Lung microvascular endothelial cell (primary cell): ENCODE measurements at places on chromosomes 7 and 10. TPM values are rescaled to one million over a fixed set of nuclear protein-coding genes. Genes with fewer than 3 reads are reported as not detected.

DNA sequence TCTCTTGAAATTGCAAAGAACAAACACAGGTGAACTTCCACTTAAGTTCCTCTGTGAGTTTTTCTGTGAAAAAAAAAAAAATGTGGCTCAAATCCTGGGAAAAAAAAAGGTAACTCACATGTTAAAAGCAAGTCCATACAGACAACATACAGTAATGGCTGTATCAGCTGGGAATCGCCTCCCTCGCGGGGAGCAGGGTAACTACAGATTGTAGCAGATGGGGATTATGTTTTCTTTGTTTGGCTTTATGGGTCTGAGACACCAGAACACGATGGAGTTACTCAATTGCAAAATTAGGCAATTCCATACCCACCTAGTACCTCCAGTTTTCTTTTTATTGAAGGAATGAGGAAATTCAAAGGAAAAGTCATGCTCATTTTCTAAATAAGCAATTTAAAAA lies 42.3 kb downstream of the FEZF1 start:
- DNase-seq, result no peak

DNA sequence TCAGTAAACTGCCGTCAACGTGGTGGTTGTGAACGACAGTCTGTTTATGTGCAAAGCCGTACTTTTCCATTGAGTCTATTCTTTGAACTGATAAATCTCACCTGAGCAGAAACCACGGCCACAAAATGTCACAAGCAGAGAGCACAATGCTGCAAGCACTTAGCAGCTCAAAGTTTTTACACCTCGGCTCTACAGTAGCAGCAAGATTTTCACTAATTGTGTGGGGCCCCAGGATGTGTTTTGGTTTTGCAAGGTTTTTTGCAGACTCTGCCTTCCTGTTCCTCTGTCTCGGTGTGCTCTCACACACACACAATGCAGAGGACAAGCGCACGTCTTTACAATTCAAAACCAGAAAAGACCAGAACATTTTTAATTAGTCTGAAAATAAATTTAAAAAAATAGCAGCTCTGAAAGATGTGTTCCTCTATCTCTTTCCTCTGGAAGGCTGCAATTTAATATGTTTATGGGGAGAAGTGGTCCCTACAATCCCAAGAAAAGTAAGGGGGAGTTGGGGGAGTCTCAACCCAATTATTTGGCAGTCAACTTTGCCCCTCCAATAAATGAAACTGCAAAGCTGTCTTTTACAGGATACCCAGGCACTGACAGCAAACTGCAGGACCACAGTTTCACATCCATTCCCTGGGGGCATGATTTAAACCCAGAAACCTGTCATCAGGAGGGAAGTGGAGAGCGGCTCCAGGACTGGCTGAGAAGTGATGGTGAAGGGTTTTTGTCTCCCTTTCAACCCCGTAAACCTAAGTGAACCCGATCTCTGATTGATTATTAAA lies 73.8 kb upstream of the SFMBT2 start:
- DNase-seq, result no peak

GRCh38 chr7:79159040-79159664 lies 294.3 kb downstream of the MAGI2 start:
- DNase-seq, result no peak

TMEM229A gene
- not detected in 2 replicates for total RNA-seq

GRCh38 chr7:42248579-42248978 lies 11.6 kb upstream of the GLI3 start:
- DNase-seq, result no peak

TRIM74 gene
- total RNA-seq, result under 0.01 TPM in 1 of 2 replicates, not detected in the other

- DNase-seq, result no peak
These were observed 135.9 kb downstream of the PAXIP1 start for GRCh38 chr7:154867068-154867467.

ZNF316 gene
- total RNA-seq, result 7.6 and 17.7 TPM in 2 replicates

GNGT1 gene
- not detected in 2 replicates for total RNA-seq

- no peak for DNase-seq
These were observed 3.9 kb upstream of the MACC1 start for GRCh38 chr7:20220921-20221547.

DNA sequence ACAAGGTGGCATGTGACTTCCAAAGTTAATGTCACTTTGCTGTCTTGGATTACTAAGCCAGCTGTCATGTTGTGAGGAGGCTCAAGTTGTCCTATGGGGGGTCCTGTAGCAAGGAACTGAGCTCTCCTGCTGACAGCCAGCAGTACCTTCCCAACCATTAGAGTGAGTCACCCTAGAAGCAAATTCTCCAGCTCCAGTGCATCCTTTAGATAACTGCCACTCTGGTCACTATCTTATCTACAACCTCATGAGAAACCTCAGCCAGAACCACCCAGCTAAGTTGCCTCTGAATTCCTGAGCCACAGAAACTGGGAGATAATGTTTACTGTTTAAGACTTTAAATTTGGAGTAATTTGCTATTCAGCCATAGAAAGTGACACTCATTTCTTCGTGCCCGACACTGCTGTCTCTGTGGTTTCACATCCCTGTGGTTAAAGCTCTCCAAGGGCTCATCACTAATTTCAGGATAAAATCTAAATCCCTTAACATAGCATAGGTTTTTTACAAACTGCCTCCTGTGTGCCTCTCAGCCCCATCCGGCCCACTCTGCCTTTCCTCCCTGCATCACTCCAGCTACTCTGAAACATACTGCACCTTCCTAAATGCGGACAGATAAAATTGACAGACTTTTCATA lies 83.5 kb downstream of the PRR15 start:
- DNase-seq, result no peak

- DNase-seq, result no peak
These were observed 135.6 kb upstream of the RET start for GRCh38 chr10:42941295-42941644.

- no peak for DNase-seq
These were observed 111.6 kb downstream of the PKD1L1 start for GRCh38 chr7:47836503-47837202.

DNA sequence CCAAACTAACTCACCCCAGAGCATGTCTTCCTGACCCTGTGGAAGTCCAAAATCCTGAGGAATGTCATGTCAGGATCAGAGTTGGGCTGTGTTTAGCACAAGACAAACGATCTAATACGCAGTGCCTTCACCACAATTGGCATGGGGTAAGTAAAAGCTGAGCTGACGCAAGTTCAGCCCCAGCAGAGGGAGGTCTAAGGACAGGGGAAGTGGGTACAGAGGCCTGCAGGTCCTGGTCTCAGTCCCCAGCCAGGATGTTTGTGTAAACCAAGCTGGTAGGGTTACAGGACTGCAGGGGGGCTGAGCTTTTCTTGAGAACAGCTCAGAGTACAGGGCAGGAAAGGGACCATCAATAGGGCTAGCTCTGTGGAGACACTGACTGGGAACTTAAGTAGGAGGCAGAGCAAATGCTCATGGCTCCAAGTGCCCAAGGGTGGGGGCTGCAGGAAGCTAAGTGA lies 5.3 kb upstream of the KCNIP2 start:
- peak; percentile 40 for DNase-seq

- DNase-seq, result no peak
These were observed 997 bp upstream of the LDB1 start for GRCh38 chr10:102120991-102121738.

DNA sequence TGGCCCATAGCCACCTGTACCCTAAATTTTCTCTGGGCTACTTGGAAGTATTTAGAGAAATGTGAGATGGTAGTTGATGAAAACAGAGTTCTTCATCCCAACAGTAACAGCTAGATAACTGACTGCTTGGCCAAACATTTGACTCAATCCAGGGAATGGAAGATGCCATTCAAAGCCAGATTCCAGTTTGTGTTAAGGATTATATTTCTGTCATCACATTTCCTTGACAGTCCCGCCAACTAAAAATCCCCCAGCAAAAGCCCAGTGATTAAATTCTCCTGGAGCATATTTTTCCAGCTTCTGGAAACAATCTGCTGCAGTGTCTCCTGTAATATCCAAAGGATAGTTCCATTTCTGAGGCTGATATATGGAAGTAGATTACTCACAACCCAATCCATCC lies 45.4 kb upstream of the PTN start:
- no peak for DNase-seq
